ENCODE measurements at places on chromosomes 11 and 22.

GRCh38 chr11:115197433-115197832 lies 306.8 kb downstream of the CADM1 start:
- DNase-seq: no peak

DNA sequence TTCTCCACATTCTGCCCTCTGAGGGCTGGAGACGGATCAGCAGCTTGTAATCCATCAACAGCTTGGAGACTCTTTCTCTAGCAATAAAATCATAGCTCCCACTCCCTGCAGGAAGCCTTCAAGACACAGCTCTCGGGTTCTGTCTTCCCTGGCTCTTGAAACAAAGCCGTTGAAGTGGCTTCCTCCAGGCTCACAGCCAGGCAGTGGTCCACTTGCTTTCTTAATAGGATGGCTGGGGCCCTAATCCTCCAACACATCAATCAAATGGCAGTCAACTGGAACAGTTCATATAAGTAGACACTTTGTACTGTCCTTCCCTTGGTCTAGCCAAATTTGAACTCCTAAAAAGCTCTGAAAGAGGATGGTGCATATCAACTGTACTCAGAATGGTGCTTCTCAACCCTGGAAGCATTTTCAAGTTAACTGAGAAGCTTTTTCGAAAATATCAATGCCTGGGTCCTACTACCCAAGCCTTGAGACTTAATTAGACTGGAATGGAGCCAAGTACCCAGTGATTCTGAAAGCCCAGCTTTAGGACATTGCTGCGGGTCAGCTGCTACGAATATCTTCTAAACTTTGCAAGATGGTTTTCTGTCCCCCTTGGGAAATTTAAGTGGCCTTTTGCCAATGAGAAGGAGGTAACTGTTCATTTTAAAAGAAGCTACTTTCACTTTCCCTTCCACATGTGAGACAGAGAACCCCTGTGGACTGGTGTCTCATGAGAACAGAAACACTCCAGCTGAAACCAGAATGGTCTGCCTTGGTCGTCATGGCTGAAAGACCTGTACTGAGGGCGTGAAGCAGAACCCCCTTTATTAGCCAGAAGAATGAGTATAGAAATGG lies 74.7 kb downstream of the SC5D start:
- no peak for DNase-seq

- DNase-seq: peak; percentile 38
Observed at GRCh38 chr11:11577251-11577855, 44.5 kb downstream of the GALNT18 start.

DNA sequence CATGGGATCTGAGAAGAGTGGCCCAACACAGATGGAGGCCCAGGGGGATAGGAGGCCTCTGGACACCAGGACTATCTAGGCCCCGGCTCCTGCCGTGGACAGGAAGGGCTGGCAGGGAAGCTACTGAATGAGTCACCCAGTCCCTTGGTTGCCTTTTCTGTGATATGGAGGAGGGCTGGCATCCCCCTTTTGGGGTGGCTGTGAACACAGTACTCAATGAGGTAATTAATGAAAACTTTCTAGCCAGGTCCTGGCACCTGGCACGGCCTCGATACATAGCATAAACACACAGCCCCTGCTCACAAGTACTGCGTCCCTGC lies 163.2 kb downstream of the CHST1 start:
- DNase-seq: no peak

DNA sequence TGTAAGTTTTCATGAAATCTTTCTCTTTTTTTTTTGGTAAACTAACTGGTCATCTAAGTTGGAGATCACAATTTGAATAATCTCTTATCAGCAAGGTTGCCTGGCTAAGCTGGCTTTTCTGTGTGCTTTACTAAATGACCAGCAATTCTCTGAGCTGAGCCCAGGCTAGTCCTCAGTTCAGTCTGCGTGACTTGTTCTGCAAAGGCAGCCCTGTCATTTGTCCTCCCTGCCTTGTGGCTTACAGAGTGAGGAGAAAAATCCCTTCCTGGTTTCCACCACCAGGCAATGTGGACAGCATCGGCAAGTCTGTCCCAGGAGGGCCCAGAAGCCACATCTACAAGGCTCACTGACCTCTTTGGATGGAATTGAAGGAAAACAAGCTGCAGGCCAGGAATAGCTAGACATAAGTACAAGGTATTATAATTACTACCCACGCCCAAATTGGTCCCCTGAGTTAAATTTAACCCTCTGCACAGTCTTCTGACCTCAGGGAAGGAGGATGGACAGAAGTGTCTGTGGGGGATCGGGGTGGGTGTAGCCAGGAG lies 108.6 kb downstream of the SCN3B start:
- DNase-seq: no peak

GRCh38 chr11:73804712-73805111 lies 17.0 kb downstream of the MRPL48 start:
- no peak for DNase-seq

DNA sequence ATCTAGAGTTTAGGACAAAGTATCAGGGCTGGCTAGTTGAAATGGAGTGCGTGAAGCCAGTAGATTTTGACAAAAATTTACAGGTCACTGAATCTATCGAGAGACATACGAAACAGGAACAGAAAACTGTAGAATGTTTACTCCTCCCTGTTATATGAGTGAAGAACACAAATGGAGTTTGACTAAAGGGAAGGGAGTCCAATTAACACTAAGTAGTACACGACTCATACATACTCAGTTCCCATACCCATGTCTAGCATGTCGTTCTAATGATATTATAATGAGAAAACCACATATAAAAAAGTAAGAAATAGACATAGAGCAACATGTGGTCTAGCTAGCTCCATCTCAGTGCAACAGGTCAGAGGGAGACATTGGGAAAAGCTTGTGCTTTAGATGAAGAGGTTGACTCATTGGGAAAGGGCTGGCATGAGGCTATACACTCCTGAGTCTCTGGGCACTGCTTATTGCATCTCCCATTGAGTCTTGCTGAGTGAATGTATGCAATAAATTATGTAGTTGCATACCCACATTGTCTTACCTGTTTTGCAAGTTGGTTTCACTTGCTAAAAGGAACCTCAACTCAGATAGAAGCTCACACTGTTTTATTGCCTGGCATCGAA lies 43.5 kb downstream of the CD44 start:
- no peak for DNase-seq

DNA sequence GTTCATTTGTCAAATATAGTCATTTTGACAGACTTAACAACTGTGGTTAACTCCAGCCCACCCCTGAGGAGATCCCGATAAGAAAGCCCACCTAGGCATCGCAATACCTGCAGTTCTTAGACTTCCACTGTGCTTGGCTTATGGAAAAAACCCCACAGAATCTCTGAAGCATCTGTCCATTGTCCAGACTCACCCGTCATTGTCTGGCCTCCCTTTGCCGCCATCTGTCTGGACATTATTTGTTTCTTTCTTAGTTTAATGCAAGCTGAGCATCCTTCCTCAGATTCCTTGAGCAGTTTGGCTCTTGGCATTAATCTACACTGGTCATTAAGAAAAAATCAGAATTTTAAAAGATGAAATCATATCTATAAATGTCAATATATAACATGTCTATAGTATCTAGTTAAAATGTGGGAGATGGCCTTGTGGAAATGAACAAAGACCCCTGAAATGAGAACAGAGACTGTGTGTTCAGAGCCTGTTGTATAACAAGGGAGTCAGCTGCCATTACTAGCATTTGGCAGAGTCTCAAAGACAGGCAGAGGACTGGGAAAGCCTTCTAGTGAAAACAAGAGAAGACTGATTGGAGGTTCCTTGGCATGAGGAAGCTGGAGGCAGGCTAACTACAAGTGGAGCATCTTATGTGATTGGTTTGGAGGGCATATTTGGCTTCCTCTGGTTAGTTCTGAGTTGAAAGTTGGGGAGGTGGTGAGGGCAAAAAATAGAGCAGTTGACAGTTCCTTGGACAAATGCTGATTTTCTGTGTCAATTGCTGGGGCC lies 80.4 kb downstream of the SPON1 start:
- no peak for DNase-seq

DNA sequence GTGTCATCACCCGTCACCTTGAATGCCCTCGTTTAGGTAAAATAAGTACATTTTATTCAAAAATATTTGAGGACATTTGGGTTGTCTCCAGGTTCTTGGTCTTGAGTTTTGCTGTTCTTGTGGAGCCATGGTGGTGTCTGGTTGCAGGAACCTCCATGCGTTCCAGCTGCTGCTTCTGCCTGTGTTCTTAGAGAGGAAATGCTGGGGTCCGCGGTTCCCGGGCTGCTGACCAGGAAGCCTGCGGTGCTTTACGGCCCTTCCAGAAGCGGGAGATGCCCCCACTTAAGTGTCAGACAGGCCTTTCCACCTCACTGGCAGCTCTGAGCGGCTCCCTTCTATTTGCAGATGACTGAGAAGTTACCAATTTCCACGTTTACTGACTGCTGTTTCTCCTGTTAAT lies 66.8 kb downstream of the LRP5 start:
- peak; percentile 48 for DNase-seq

- DNase-seq: no peak
Observed at GRCh38 chr11:90766121-90766520, 543.3 kb upstream of the CHORDC1 start.

DNA sequence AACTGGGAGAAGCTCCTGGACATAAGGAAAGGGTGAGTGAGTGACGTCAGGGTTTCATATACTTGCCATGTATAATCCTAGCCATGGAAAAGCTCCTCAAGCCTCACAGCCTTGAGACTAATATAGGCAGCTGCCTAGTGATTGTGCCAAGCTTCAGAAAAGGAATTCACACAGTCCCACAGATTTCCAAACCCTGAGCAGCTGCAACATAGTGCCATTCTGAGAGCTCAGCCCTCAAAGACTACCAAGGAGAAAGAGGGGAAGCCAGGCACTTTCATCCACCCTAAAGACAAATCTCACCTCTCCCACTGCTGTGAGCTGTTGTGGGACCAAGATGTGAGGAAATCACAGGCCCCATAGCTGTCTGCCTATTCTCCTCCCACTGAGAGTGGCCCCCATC lies 707.9 kb upstream of the ANO5 start:
- DNase-seq: no peak

- no peak for DNase-seq
Observed at GRCh38 chr11:44711113-44711786, 15.5 kb upstream of the TSPAN18 start.

- no peak for DNase-seq
Observed at GRCh38 chr22:31106731-31107177, 614 bp downstream of the SELENOM start.

DNA sequence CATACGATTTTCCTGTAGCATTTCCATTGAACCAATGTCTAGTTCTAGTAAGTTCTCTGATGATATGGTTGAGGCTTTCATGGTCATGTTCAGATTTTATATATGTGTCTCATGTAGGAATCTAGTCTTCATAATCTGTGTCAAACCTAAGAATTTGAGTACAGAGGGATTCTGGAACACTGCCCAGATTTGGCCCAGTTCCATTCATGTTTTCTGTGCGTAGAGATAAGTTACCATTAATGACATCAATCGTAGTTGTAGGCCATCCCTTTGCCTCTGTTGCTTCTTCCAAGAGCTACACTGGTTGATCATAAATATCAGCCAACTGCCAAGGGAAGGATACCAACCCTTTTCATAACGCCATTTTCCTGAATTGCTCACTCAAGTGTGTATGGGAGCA lies 23.3 kb downstream of the ST3GAL4 start:
- peak; percentile 69 for DNase-seq

- DNase-seq: peak; percentile 92
Observed at GRCh38 chr11:68099474-68100405, 21.4 kb downstream of the CHKA start.

- no peak for DNase-seq
Observed at GRCh38 chr11:117572129-117572528, 224.9 kb downstream of the DSCAML1 start.

DNA sequence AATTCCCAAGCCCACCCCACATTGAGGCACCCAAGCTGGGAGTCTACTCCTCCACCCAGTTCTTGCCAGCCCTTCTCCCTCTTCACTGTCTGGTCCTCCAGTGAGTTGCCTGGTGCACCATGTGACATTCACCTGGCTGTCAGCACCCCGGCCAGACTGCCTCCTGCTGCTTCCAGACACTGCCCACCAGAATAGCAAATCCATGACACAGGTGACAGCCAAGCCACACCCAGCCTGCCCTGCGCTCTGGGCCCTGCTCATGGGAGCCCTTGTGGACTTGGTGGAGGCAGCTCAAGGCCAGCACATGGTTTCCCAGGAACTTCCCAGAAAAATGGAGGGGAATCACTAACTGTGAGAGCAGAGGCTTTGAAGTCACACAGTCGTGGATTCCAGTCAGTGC lies 96.3 kb upstream of the CSNK2A3 start:
- DNase-seq: no peak

- no peak for DNase-seq
Observed at GRCh38 chr11:15888556-15889345, 467.6 kb downstream of the SOX6 start.

GRCh38 chr11:74615988-74616387 lies 23.6 kb downstream of the POLD3 start:
- DNase-seq: no peak

GRCh38 chr11:82869657-82870056 lies 30.6 kb downstream of the PRCP start:
- DNase-seq: no peak

- DNase-seq: no peak
Observed at GRCh38 chr22:30508216-30508615, 2.7 kb upstream of the SEC14L4 start.

- peak; percentile 85 for DNase-seq
Observed at GRCh38 chr11:33942954-33943353, 51.1 kb upstream of the LMO2 start.

- no peak for DNase-seq
Observed at GRCh38 chr11:70618431-70619101, 220.2 kb downstream of the CTTN start.

GRCh38 chr11:88301488-88302140 lies 35.9 kb downstream of the CTSC start:
- no peak for DNase-seq

DNA sequence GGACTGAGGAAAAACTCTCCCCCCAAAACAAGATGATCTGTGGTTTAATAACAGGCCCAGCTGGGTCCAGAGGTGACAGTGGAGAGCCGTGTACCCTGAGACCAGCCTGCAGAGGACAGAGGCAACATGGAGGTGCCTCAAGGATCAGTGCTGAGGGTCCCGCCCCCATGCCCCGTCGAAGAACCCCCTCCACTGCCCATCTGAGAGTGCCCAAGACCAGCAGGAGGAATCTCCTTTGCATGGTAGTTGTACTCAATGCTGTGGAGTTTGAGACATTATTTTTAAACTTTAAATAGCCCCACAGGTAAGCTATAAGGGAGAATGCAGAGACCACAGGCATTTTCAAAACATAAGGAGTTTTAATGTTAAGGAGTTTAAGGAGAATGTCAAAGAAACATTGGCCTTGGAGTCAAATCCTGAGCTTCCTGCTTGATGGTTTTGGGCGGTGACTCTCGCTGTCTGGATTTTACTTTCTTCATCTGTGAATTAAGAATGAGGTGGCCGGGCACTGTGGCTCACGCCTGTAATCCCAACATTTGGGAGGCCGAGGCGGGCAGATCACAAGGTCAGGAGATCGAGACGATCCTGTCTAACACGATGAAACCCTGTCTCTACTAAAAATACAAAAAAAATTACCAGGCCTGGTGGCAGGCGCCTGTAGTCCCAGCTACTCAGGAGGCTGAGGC lies 6.8 kb downstream of the APOL1 start:
- DNase-seq: no peak

- no peak for DNase-seq
Observed at GRCh38 chr11:119759747-119760412, 30.9 kb upstream of the NECTIN1 start.

GRCh38 chr11:62190011-62190410 lies at the start of gene SCGB1D1:
Gene SCGB1D1 (plus strand): TSS chr11:62190216. CDS start chr11:62190285, 69 bp downstream.
- DNase-seq: no peak

GRCh38 chr11:68495220-68495729 lies 34.7 kb downstream of the PPP6R3 start:
- no peak for DNase-seq

All from endothelial cell of umbilical vein (primary cell).